ENCODE measurements at places on chromosomes 12 and 14.

DNA sequence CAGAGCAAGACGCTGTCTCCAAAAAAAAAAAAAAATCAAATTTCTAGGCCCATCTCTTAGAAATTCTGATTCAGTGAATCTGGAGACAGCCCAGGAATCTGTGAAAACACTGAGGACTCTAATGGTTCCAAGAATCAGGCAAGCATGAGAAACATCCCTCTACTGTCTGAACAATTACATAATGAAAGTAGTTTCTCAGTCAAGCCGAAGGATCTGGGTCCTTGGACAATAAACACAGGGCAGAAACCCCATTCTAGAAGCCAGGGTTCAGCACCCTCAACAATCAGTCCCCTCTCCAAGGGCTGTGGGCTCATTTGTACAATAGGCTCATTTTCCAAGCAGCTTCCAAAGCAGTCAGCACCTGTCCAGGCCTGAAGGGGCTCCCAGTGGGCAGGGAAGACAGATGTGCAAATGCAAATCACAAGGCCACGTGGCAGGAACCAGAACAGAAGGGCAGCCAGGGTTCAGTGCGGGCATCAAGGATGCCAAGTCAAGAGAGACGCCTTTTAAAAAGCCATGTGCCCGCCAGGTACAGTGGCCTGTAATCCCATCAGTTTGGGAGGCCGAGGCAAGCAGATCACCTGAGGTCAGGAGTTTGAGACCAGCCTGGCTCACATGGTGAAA is 96.1 kb downstream of the KSR2 start:
- no peak for DNase-seq

DNA sequence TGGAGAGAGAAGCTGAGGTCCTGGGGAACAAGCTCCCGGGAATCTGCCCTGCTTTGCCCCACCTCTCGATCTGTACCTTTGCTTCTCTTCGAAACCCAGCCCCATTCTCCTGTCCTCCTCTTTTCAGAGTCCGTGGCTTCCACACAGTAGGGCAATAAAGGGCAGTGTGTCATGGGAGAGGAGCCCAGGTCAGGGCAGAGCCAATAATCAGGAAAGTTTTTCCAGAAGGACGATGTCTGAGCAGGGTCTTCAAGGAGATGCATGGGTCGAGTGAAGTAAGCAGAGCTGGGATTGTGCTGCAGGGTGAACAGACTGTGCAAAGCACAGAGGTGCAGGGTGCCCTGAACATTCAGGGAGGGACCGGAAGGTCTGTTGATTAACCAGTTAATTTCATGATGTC is 22.1 kb upstream of the SERPINA4 start:
- no peak for DNase-seq

- no peak for DNase-seq
These were observed 55.9 kb downstream of the AACS start for GRCh38 chr12:125121106-125121505.

- no peak for DNase-seq
These were observed 28.6 kb downstream of the FIGNL2 start for GRCh38 chr12:51819736-51820525.

- DNase-seq, result no peak
These were observed 281.5 kb downstream of the CACNA1C start for GRCh38 chr12:2334271-2334670.

DNA sequence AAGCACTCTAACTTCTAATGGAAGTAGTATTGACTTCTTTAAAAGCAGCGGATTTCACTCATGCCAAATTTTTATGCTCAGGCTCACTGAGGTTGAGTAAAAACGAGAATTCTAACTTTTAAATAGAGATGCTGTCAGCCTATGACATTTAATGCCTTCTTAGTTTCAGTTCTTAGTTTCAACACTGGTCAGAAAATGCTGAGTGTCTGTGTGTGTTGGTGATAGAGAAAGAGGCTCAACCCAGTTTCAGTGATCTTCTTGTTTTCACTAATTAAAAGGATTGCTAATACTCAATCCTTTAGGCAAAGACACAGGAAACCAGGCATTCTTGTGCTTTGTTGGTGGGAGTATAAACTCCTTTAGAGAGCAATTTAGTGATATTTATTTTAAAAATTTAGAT is 31.0 kb downstream of the PEBP1 start:
- no peak for DNase-seq

DNA sequence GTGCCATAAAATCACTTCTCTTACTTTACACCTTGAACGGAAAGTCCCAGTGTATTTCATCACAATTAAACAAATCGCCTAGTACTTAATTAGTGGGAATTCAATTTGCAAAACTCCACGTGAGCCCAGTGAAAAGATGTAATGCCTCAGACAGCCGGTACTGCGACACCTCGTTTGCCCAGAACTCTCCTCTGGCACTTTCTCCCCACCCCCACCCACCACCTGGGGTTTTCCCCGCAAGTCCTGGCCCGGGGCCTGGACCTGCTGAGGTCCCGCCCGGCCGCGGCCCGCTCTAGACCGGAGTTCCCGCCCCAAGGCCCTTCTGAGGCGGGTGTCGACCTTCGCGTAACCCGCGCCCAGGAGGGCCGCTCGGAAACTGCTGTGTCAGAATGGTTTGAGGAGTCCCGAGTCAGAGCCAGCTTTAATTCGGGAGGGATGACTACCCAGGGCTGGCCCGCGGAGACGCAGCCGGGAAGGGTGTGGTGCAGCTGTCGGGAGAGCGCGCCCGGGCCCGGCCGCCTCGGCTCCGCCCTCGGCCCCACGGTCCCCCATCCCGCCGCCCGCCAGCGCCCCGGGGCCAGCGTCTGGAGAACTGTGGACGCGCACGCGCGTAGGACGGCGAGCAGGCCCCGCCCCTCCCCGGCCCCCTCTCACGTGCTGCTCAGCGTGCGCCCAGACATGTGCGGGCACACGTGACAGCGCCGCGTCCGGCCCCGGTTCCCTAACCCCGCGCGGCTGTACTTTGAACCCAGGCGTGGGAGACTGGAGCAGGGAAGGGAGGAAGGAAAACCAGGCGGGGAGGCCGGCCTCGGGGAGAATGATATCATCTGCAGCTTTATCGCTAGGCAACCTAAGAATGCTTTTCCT is 10.8 kb downstream of the BHLHE41 start:
- peak; percentile 48 for DNase-seq

DNA sequence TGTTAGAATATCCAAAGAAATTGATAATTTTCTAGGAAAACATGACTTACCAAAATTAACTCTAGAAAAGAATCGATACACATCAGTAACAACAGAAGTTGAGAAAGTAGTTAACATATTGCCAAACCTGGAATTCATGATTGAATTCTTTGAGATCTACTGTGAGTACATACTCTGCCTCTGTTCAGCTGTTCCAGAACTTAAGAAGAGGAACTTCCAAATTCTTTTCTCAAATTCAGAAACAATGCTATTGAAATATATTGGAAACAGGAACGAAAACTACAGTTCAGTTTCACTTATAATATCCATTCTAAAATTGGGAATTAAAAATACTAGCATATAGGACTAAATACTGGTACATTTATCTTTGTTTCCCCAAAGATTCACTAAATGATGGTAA is 57.9 kb downstream of the MARK3 start:
- no peak for DNase-seq

- no peak for DNase-seq
These were observed 16.4 kb downstream of the RNASE2 start for GRCh38 chr14:20971705-20972021.

- DNase-seq, result peak; percentile 55
These were observed 58.5 kb downstream of the SLC4A8 start for GRCh38 chr12:51482929-51483697.

DNA sequence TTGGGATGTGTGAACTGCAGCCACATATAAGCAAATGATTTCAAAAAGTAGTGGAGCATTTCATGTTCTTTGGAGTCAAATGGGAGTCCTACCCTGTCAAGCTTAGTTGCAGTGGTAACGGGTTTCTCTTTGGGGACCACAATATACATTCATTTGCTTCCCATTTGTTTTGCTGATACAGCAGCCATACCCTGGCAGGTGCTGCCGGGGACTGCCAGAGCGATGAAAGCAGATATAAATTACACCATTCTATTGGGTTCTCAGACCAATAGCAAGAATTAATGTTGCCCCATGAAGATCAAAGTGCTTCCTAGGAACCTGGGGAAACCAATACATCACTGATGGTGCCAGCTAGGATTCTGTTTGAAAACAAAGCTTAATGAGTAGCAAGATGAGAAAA is 1621.5 kb upstream of the FLRT2 start:
- DNase-seq, result no peak

GRCh38 chr12:1907652-1908611 is 10.5 kb downstream of the CACNA2D4 start:
- DNase-seq, result peak; percentile 37

GRCh38 chr12:121184425-121184824 is 25.5 kb upstream of the P2RX4 start:
- DNase-seq, result no peak

DNA sequence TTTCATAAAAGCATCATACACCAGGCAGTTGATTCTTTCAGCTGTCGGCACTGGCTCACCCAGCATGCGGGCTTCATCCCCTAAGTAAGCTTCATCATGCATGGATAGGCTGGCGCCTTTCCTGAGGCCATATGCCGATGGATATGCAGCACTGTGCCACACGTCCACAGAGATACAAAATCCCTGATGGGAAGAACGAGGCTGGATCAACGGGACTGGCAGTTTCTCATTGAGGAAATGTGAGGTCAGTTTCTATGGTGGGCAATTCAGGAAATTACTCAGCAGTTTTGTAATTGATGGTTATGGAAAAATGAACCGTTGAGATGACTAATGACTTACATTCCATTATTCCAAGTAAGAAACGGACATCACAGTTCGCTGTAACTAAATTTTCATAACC is 453.8 kb downstream of the TMEM121 start:
- DNase-seq, result no peak

DNA sequence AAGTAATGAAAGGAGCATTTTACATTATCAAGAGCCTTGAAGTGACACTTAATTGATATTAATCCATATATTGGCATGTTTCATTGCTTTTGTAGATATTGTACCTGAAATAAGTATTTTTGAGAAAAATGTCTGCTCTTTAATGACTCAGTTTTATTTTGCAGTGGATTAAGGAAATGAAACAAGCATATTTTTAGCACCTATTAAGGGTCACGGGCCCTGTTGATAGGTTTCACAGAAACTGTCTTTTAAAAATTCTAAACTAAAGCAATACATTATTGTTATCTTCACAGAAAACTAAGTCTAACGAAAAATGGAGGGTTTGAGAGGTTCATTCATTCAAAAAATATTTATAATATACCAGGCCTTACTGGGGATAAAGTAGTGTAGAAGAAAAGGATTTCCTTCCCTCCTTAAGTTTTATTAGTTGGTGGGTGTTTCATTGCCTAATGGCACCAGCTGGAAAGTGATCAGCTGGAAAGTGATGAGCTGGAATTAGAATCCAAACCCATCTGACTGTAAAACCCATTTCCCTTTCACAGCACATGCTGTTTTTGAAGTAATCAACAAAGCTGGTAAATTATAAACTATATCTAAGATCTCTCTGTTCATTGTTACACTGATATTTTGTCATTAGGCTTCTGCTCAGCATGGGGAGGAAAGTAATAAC is 54.2 kb downstream of the PTPRQ start:
- no peak for DNase-seq

DNA sequence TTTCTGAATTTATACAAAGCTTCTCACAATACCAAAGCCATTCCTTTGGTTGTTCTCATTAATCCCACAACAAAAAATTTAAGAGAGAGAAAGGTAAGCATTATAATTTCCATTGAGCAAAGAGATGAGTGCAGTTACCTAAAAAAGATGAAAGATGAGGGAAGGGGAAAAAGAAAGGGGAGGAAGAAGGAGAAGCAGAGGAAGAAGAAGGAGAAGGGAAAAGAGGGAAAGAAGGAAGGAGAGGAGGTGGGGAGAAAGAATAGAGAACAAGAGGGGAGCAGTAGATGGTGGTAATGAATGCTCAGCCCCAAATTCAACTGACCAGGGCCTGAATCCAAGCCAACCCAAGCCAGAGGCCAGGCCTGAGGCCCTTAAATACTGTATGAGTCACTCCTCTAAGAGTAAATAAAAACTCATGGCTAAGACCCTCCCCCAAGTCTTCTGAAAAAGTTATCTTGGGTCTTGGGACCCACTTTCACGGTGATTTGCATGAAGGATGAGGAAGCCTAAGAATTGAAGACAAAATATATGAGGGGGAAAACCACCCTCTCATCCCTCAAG is 144.6 kb downstream of the ITPR2 start:
- DNase-seq, result no peak

GRCh38 chr14:96380735-96381134 is 11.2 kb upstream of the AK7 start:
- DNase-seq, result no peak

GRCh38 chr12:98559666-98560065 is 33.8 kb upstream of the SLC25A3 start:
- DNase-seq, result no peak

DNA sequence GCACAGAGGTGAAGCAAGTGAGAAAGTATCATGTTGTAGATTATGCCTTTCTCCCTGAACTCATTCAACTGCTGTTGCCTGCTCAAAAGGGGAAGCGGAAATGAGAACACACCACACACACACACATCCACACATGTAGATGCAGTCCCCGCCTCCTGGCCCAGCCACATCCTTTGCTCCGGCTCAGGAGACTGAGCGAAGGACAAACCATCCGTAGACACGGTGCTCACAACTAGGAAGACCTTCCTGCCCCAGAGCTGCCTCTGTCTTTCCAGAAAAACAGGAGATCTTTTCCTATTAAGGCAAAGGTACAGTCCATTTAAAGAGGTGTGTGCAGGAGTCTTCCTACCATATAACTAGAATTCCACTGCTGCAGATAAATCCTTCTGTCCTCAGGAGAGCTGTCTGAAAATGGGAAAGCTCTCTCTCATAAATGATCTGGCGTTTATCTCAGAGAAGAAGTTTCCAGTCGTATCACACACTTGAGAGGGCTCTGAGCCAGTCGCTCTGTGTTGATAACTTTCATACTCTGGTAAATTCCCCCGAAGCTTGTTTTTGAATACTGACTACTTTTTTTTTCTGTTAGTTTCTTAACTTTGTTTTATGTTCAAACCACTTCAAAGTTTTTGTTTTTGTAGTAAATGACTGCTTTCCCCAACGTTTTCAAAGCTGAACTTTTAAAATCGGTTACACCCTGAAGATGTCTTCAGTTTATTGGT is at the start of gene TESPA1:
Gene TESPA1 (minus strand): TSS at position 105 of the 719 bp plus-strand sequence. CDS start 10,200 bp downstream, outside the sequence.
- DNase-seq, result peak; percentile 93

DNA sequence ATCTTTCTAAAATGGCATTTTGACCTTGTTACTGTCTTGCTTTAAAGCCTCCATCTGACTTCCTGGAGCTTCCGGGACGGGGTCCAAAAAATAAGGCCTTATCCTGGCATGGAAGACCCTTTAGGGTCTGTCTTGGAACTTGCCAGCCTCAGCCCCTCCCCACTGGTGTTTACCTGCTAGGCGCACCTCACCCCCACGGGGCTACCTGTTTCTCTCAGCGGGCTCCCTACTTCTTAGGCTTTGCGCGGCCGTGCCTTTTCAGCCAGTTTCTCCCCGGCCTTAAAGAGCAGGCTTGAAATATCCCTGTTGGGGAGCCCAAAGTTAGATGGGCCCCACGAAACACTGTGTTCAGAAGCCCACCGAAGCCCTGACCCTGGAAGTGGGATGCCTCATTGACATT is 5.1 kb downstream of the RTL1 start:
- DNase-seq, result no peak

DNA sequence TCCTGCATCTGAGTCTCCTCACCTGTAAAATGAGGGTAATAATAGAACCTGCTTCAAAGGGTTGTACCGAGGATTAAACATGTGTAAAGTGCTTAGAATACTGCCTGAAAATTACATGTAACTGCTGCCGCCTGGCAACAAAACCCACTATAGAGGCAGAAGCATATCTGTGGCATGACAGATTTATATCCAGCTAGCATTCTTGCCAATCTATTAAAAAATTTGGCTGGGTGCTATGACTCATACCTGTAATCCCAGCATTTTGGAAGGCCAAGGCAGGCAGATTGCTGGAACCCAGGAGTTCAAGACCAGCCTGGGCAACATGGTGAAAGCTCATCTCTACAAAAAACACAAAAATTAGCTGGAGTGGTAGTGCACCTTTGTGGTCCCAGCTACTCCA is 16.4 kb upstream of the KSR2 start:
- no peak for DNase-seq

Data from natural killer cell (primary cell).